Mucosa of descending colon (tissue), 3 donors: ENCODE measurements at places on chromosomes 3 and 15.

GRCh38 chr3:170155604-170156003 lies 25.9 kb downstream of the PHC3 start:
- no peak for DNase-seq

DNA sequence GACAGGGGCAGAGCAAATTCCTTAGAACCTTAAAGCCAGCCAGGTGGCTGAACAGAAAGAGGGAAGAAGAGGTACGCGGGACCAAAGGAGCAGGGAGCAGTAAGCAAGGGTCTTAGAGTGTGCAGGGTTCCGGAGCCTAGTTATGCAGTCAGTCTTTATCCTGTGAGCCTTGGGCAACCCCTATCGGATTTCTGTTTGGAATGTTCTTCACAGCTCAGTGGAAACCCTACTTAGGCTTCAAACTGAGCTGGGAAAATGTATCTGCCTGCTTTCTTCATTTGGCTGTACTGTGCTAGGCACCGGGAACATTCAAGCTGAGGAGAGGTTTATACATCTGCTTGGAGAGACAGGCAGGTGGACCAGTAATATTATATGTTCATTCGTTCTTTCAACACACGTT lies 37.1 kb downstream of the PSMD6 start:
- no peak for DNase-seq

GRCh38 chr3:123123716-123124616 lies 57.1 kb downstream of the PDIA5 start:
- DNase-seq = no peak

DNA sequence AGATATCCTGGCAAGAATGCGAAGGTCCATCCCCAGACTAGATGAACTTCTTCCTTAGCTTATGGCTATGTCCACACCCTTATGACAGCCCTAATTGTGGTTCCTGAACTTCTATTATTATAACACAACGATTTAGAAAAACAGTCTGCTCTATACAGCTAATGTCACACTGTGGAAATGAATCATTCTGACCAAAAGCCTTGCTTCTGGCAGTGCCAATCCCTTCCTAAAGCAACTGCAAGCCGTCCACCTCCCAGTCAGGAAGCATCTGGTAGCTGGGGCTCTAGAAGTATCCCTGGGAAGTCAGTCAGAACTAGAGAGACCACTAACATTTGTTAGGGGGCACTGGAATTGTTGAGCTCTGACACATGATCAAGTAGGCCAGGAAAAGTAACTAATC lies 45.0 kb downstream of the MYO5A start:
- DNase-seq = no peak

DNA sequence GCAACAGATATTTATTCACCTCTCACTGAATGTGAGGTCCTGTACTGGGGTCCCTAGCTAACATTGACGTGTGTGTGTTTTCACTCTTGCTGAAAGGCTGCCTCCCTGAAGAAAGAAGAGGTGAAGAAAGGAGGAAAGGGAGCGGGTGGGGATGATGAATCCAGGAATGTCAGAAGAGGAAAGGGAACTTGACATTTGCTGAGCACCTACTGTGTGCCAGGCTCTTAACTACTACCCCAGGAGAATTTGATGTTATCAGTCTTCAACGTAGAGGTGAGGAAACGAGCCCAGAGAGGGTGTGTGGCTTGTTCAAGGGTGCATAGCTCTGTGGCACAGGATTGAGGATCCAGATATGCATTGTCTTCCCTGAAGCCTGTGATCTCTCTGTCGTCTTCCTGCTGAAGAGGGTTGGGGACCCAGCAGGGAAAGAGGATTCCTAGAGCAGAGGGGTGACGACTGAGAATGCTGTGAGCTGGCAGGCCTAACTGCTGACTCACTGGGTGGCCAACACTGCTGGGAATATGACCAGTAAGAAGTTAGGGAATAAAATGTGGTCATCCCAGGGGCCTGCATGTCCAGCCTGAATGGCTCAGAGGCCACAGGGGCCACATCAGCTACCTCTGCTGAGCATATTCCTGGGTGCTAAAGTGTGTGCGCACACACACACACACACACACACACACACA lies 6.6 kb upstream of the ATP2B2 start:
- no peak for DNase-seq

GRCh38 chr15:75131269-75131643 lies 70.4 kb upstream of the C15orf39 start:
- DNase-seq = no peak

DNA sequence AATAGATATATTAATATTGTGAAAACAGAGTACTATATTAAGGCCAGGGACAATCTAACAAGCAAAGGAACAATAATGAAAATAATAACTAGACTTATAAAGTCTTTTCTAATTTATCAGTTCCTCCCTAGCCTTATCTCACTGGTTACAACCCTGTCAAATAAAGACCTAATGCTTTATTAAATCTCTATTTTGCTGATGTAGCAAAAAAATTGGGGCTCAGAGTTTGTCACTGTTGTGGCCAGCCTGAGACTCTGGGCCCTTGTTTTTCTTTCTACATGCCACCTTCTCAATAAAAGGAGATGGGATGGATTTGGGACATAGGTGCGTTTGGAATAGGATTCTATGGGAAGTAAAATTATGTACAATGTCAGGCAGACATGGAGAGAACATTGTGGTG lies 937.0 kb downstream of the IGSF11 start:
- DNase-seq = no peak

DNA sequence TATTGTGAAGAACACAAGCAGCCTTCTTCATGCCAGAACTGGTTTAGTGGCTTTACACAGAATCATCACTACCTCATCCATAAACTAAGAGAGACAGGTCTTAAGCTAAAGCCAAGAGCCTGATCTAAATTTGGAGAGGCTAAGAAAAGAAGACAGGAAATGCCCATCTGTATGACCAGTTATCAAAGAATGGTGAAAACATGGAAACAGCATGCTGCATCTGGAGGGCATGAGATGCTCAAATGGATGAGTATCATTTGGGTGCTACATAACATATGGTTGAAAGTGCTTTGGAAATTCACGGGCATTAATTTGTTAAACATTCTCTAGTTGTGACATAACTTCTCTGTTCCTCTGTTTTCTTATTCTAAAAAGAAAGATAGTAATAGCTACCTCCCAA lies 112.5 kb downstream of the CPNE4 start:
- no peak for DNase-seq

- DNase-seq = no peak
Measured at GRCh38 chr3:129937717-129938116, 36.8 kb upstream of the TRH start.

DNA sequence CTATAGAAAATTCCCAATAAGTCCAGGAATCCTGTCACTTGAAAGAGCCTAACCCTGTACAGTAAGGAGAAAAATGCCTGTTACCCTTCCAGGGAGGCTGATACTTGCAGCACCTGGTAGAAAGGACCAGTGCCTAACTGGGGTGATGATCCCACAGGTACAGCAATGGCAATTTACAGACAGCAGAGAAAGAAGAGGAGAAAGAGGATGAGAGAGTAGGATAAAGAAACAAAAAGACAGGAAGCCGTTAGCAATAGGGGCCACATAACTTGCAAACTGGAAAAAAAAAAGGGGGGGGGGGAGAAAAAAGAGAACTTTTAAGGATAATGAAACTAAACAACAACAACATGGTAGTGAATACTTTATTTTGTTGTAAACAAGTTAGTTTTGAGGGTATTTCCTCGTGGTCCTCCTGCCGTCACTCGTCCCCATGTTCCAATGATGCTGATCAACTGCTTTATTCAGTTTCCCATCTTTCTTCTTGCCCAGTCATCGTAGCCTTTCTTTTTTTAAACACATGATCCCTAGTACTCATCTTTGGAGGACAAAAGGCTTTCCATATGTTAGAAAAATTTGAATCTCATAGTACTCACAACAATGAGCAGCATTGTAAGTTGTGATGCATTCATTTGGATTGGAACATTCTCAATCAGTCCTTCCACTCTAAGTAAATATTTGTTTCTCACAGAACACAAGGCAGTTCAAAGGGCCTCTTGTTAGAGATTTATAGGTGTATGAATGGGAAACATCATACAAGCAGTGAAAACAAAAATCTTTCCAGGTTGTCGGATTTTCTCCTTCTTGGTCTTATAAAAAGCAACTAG lies 8.6 kb downstream of the TM4SF1 start:
- DNase-seq = no peak
